ENCODE measurements at places on chromosomes 4 and X.

- no peak for DNase-seq
Observed at GRCh38 chrX:154372612-154373022, 1.8 kb downstream of the FLNA start.

DNA sequence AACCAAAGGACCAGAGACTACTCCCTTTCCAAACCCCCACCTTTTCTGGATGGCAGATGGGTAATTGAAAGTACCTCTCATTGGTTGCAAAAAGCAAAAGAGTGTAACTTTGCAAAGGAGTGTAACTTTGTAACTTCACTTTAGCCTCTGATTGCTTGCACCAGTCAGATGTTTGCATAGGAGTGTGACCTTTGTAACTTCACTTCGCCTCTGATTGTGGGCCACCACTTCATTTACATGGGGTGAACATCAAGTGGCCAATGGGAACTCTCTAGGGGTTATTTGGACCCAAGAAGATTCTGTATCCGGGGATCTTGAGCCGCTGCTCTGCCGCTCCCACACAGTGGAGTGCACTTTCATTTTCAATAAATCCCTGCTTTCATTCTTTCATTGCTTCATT is 9.9 kb upstream of the SLC25A43 start:
- DNase-seq = no peak

DNA sequence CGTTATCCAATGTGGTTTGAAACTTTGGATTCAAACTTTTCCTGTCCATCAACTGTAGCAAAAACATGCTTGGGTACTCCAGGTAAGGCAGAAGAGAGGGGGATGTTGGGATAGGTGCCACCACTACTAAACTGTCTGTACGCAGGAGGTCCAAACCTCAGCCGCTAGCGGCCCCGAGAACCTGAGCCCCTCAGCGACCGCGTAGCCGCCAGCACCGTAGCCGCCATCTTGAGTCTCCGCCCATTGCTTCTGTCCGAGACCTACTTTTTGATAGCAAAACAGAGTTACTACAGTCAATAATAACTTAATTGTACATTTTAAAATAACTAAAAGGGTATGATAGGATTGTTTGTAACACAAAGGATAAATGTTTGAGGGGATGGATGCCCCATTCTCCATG is 119.9 kb upstream of the GRID2 start:
- no peak for DNase-seq

DNA sequence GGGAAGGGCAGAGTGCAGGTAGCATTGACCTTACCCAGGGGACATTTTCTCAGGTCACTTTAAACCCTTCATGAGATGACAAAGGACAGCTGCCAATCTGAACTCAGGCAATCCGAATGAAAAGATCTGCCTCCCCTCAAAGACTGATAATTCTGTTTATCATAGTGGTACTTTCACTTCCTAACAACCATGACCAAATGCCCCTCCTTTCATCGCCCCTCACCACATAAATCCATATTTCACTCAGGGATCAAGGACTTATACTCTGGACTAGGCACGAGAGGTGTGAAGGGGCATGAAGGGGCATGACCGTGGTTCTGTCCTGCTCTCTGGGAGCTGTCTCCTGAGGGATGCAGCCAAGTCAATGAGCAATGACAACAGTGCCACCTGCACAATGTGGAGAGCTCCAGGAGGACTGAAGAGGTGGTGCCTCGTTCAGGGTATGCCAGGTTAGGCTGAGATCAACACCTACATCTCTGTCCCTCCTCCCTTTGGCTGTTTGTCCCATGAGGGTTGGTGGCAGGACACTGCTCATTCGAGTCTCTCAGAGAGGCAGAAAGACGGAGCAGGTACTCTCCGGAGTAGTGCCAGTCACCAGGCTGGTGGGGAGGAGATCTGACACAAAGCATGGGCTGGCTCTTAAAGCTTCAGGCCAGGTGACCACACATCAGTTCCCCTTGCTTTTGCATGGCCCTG is 12.5 kb downstream of the HS3ST1 start:
- DNase-seq = no peak

- no peak for DNase-seq
Observed at GRCh38 chr4:174591243-174592021, 69.1 kb upstream of the HPGD start.

DNA sequence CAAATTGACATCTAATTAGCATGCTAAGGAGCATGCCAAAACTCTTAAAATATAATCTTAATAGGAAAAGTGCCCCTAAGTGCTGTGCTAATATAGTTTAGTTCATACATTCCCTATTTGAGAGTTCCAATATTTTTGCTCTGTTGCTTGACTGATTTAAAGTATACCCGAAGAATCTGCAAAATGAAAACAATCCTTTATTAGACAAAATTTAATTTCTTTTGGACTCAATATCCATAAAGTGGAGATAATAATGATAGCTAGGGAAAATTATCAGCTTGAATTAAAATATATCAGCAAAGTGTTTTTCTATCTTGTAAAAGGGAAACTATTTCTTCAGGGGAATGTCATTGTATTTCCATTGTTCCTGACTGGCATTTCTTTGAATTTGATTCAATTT is 196.0 kb upstream of the NPY2R start:
- DNase-seq = no peak

GRCh38 chrX:45912316-45912715 is 632.9 kb downstream of the ZNF674 start:
- DNase-seq = no peak

DNA sequence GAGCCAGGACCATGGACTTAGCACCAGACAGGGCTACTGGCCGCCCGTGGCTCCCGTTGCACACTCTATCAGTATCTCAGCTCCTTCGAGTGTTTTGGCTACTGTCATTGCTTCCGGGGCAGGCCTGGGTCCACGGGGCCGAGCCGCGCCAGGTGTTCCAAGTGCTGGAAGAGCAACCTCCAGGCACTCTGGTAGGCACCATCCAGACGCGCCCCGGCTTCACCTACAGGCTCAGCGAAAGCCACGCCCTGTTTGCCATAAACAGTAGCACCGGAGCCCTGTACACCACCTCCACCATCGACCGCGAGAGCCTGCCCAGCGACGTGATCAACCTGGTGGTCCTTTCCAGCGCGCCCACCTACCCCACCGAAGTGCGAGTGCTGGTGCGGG is 1.6 kb downstream of the FAT4 start:
- DNase-seq = peak; percentile 65

GRCh38 chrX:133813971-133814370 is 171.4 kb downstream of the GPC3 start:
- DNase-seq = no peak

GRCh38 chr4:142386449-142386848 is 459.7 kb downstream of the INPP4B start:
- DNase-seq = no peak
